ENCODE measurements at places on chromosomes 11 and 22.

DNA sequence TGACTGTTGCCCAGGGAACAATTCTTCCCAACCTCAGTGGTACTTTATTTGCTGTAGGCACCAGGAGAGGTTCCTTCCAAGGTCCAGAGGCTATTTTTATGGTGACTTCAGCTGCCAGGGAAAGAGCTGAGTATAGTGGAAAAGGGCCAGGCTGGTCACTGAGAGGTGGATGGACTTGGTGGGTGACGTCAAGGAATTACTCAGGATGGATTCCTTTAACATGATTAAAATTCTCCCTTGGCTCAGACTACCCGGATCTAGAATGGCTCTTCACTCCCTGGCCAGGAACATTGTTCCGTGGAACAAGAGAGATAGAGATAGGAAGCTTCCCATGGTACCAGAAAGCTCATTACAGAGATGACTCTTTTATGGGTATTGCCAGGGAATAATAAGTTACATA is 8.7 kb upstream of the CALCA start:
- no peak for DNase-seq

DNA sequence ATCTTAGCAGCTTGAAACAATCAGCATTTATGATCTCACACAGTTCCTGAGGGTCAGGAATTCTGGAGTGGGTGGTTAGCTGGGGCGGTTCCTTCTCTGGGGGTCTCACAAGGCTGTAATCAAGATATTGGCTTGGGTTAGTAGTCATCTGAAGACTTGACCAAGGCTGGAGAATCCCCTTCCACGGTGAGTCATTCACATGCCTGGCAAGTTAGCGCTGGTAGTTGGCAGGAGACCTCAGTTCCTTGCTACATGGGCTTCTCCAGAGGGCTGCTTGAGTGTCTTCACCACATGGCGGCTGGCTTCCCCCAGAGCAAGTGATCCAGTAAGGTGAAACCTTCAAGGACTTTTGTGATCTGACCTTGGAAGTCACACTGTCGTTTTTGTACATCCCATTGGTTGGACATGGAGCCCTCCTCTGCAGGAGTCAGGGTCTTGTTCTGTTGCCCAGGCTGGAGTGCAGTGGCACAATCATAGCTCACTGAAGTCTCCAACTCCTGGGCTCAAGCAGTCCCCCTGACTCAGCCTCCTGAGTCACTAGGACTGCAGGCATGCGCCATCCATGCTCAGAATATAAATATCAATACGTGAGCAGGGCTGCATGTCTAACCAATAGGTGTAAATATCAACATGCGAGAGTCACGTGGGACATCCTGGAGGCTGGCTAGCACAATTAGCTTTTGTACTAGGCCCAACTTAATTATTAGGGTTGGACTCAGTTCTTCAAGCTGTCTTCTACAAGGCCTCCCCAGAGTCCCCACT is 7.2 kb upstream of the NIPSNAP1 start:
- no peak for DNase-seq

GRCh38 chr11:81725701-81726100 is 1008.0 kb downstream of the FAM181B start:
- no peak for DNase-seq

- no peak for DNase-seq
These were observed 1.3 kb downstream of the SLC39A13 start for GRCh38 chr11:47409440-47410369.

- no peak for DNase-seq
These were observed 32.6 kb downstream of the TBX1 start for GRCh38 chr22:19793161-19793560.

GRCh38 chr11:77436506-77436905 is 37.4 kb downstream of the PAK1 start:
- no peak for DNase-seq

- DNase-seq, result no peak
These were observed 11.8 kb upstream of the CD5 start for GRCh38 chr11:61090521-61090920.

DNA sequence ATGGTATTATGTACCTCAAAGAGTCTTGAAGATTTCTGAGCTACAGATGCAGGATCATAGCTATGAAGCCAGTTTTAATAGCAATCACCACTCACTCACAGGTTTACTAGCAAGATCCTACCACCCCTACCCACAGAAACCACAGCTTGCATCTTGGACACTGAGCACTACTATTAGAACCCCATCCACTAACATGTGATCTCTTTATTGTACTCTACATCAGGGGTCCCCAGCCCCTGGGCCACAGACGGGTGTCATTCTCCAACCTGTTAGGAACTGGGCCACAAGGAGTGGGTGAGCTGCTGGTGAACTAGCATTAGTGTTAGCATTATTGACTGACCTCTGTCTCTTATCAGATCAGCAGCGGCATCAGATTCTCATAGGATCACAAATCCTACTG is 844.8 kb upstream of the CHORDC1 start:
- no peak for DNase-seq

GRCh38 chr11:34890089-34890488 is 26.1 kb downstream of the APIP start:
- no peak for DNase-seq

DNA sequence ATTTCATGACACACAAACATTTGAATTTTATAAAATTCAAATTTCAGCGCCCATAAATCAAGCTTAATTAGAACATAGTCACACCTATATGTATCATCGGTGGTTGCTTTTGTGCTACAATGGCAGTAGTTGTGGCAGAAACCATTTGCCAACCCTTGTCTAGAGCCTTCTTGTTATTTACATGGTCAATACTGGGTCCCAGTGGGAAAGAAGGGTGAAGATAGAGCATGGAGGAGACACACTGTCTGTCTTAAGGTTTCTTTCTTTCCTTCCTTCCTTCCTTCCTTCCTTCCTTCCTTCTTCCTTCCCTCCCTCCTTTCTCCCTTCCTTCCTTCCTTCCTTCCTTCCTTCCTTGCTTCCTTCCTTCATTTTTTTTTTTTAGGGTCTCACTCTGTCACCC is 3.7 kb downstream of the OR6Q1 start:
- DNase-seq, result no peak

DNA sequence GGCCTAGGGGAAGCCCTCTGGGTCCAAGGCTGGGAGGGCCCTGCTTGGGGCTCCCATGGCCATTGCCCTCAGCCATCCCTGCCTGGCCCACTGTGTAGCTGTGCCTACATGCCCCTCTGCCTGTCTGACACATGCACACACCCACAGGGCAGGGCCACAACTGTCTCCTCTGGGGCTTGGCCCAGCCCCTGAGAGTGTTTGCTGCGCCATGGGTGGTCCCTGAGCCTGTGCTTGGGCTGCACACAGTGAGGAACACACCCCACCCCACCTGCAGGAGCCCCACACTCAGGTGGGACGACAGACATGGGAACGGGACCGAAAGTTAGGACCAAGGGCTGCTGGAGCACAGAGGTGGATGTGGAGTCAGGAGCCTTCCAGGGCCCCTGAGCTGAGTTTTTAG is 489.5 kb downstream of the TBC1D22A start:
- no peak for DNase-seq

Measured in occipital lobe (tissue), 3 donors.